ENCODE measurements at places on chromosomes 11 and 22.

DNA sequence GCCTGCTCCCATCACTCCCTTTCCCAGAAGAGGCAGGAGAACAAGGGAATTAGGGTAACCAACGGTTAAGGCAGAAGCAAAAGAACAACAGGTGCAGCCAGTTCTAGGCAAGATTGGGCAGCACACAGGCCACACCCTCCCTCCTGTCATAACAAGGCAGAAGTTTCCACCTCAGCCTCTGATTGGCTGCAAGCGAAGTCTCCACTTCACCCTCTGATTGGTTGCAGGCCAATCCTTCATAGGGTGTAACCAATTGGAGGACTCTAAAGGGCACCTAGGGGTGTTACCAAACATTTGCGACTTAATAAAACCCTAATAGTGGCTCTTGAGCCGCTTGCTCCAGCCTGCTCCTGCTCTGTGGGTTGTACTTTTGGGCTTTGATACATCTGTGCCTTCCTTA is 153.8 kb downstream of the CACNA1I start:
- DNase-seq: no peak

DNA sequence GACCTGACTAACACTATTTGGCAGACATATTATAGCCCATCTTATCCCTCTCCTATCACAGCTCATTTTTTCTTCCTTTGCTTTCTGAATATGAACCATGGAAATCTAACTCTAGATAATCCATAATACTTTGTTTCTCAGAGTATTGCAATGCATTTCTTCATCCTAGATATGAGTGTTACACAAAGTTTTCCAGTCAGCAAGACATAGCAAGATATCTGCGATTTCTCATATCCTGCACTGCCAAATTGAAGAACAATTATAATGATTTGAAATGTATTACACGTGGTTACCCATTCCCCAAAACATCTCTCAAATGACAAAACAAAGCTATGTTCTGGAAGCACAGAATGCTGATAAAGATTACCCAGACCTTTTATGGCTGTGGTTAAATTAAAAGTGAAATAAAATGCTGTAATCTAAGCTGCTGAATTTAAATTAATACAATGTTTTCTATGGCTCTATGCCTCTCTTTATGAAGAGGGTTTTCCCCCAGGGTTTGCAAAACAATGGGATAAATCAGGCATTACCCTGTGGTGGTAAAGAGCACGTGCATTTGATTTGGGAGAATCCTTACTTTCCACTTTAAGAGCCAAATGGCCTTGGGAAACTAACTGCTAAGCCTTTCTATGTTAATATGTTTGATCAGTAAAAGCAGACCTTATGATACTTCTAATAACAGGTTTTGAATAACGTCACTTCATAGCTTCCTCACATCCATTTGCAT is 1291.0 kb upstream of the CNTN5 start:
- no peak for DNase-seq

DNA sequence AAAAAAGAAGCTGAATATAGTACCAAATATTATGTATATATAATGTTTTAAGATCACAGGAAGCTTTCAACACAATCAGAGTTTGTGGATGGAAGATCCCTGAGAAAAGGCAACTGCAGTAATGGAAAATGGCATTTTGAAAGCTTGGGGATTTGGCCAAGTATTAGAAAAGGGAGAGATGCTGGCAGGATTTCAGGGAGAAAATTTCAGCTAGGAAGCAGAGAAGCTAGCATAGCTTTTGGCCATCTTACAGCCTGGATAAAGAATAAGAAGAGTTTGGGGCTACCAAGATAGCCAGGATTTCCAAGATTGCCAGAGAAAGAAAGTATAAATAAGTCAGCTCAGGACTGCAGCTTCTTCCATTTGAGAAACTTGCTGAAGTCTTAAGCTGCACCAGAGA is 440.8 kb upstream of the LUZP2 start:
- DNase-seq: no peak

- DNase-seq: no peak
Measured at GRCh38 chr11:12693479-12694182, 19.4 kb downstream of the TEAD1 start.

- DNase-seq: no peak
Measured at GRCh38 chr11:12991426-12991825, 17.7 kb upstream of the RASSF10 start.

DNA sequence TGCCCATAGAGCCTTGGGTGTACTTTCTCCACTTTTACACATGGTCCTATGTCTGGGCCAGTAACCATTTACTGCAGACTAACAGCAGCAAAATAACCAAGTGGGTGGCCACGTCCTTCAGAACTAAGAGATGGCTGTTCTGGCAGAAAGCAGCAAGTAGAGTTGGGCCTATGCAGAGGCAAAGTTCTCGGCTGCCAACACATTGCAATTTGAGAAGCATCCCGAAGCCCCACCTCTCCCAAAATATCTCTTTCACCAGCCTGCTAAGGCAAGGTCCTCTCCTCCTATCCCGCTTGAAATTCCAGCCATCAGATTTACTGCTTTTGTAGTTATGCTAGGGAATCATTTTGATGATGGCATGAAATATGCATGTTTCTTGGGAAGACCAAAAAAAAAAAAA is 118.5 kb upstream of the APOA1 start:
- no peak for DNase-seq
